ENCODE measurements at places on chromosomes 11 and 22.
A peak's percentile ranks its signal among the peaks of the same experiment; 100 is the strongest.

- DNase-seq = no peak
Measured at GRCh38 chr11:47378010-47378835, at the start of gene SPI1. Gene SPI1 (minus strand): TSS chr11:47378547. CDS start chr11:47378353, 194 bp downstream.

- no peak for DNase-seq
Measured at GRCh38 chr11:76955459-76956114, 78.6 kb upstream of the B3GNT6 start.

DNA sequence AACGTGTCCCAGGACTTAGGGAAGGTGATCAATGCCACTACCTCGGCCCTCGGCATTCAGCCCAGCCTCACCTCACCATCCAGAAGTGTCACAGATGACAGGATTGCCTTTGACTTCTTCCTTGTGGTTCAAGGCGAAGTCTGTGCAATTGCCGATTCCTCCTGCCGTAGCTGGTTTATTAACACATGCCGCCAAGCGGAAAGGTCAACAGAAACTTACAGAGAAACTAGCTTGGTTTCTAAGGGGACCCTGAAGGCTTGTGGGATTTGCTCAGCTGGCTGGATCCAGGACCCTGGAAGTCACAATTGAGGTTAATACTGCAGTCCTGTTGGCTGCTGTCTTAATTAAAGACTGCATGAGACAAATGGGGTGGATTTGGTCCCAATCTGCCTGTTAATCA lies 65.6 kb downstream of the SHANK2 start:
- DNase-seq = peak; percentile 7

GRCh38 chr11:36452961-36453360 lies 57.1 kb downstream of the TRAF6 start:
- no peak for DNase-seq
